Stimulated activated CD4-positive, alpha-beta T cell treated with anti-CD3 and anti-CD28 coated beads, TNF-alpha, amount 100 ng/mL, for 4 hours (primary cell): ENCODE measurements at places on chromosomes 2 and 18.

- no peak for DNase-seq
Observed at GRCh38 chr2:73007991-73008765, 63.3 kb downstream of the SFXN5 start.

GRCh38 chr2:179424571-179424970, 159.9 kb upstream of the SESTD1 start:
- DNase-seq = no peak

DNA sequence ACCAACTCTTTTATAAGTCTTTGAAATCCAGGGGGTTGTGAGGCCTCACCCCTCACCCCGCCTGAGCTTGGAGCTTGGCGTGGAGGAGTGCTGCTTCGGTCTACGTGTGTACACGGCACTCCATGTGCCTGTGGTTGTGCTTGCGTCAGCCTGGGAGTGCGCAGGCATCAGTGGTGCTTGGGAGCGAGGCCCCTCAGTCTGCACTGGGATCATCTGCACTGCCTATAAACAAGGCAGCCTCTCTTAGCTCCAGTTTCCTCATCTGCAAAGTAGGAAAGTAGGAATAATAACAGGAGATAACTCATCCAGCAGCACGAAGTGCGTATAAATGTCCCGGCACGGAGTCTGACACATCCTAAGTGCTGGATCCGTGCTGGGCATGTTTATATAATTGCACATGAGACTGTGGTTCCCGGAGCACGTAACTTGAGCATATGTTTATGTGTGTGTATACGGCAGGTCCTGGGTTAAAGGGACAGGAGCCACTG, 1.2 kb downstream of the GYPC start:
- no peak for DNase-seq

DNA sequence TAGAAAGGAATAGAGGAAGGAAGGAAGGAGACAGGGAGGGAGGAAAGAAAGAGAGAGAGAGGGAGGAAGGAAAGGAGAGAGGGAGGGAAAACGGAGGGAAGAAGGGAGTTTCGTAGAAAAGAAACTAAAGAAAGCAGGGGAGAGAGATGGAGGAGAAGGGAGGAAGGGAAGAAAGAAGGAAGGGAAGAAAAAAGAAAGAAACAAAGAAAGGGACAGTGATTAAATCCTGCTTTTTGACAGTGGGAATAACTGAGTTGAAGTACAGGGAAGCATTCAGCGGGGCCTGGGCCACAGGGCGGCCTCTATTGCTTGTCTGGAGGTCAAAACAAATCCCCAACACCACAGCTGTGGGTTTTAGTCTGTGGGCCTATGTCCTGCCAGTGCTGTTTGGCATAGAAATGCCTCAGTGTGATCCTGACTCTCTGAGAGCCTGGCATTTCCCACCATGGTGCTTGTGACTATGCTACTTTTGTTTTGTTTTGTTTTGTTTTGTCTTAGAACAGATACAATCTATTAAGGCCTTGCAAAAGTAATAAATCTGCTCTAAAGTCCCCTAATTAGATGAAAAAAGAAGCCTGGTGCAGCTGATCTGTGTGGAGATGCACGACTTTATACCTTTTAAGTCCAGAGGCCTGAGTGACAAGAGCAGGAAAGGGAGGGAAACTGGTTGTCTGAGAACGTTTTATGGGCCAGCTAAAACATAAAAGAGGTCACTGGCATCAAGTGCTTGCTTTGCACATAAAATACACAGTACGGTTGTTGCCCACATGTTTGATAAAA, 40.0 kb downstream of the IL1RL2 start:
- DNase-seq = no peak

GRCh38 chr2:45121236-45121927, 112.1 kb upstream of the SIX2 start:
- no peak for DNase-seq

DNA sequence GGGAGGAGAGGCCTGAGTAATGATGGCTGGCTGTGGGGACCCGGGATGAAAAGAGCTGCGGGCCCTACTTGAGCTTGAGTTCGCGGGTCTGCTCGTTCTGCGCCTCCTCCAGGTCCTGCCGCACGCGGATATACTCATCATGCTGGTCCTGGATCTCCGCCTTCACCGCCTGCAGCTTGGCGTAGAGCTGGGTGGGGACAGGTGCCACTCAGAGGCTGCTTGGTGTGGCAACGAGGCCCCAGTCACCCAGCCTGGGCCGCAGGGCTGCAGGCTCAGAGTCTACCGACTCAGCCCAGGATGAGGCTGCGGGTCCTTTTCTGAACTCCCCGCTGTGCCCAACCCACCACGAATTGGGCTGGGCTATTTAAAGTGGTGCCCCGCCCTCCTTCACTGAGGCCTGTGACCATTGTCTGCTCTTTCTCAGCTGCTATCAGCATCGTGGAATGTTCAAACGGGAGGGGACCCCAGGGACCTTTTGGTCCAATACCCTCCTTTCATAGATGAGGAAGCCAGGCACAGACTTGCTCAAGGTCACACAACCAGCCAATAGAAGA, 28.0 kb downstream of the KIF3C start:
- no peak for DNase-seq

DNA sequence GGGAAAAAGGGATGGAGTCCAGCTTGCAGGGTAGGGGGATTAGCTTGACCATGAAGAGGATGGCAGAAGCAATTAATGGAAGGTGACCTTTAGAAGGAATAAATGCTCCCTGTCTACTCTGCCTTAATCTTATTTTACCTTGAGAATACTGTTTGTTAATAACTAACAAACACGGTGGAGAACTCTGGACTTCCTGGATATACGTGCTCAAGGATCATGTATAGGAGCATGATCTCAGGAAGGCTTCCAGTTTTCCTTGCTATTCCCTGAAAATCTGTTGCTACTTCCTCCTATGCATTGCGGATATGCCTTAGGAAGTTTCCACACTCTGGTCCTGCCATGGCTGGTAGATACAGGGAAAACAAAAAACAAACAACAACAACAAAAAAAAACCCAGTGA, 44.8 kb upstream of the BCL11A start:
- no peak for DNase-seq

DNA sequence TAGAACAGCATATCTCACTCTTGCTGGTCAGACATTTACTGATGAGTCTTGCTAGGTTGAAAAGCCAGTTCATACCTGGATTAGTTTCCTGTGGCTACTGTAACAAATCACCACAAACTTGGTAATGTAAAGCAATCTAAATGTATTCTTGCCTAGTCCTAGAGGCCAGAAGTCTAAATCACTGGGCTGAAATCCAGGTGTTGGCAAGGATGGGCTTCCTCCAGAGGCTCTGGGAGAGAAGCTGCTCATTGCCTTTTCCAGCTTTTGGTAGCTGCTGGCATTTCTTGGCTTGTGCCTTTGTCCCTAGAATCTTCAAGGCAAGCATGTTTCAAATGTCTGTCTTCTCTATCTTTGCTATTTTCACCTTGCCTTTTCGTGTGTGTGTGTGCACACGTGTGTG, 62.3 kb upstream of the MAP4K3 start:
- DNase-seq = no peak

- no peak for DNase-seq
Observed at GRCh38 chr2:124193706-124194105, 168.6 kb downstream of the CNTNAP5 start.

- DNase-seq = no peak
Observed at GRCh38 chr2:62660582-62661262, 44.8 kb upstream of the EHBP1 start.

- DNase-seq = no peak
Observed at GRCh38 chr18:396251-396555, 104.3 kb downstream of the COLEC12 start.

GRCh38 chr2:232816657-232817056, 40.3 kb upstream of the KCNJ13 start:
- DNase-seq = no peak

DNA sequence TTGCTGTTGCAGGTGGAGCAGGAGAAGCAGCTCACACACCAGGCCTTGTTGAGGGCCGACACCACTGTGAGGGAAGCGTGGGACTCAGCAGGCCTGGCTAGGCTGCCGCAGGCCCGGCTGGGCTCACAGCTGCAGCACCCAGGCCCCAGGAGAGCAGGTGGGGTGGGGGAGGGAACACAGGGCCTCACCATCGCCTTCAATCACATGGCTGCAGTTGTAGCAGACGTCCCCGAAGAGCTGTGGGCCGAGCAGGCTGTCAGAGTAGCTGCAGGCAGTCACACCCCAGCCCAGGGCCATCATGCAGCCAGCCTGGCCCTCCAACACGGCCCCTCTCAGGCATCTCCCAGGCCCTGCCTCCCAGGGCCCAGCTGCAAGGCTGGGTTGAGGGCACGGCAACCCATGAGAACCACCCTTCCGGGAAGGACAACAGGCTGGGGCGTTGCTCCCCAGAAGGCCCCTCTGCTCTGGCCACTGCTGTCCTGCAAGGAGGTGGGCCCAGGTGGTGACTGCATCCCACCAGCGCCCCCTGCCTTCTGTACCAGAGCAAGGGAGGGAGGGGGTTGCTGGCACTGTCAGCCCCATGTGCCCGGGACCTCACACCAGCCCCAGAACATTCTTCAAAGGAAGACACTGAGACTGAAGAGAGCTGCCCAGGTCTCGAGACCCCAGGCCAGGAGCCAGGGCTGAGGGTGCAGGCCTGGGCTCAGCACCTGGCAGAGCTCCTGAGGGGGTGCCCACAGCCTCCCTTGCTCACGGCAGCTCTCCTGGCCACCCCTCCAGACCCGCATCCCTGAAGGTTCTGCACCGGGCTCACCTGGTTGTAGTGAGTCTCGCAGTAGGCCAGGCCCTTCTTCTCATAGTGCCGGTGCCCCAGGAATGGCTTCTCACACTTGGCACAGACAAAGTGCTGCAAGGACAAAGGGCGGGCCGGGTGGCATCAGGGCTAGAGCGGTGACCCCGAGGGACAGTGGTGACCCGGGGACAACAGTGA, 5.6 kb upstream of the GPR17 start:
- DNase-seq = no peak

DNA sequence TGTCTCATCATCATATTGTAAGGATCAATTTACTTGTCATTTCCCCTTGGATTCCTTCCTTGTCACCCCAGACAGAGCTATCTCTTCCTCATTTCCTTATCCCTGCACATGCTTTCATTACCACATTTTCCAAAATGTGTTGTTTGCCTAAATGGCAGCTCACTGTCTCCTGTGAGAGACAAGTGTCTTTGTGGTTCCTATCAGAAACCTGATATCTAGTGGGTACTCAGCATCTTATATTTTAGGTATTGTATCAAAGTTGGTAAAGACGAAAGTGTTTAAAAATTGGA, 896.0 kb upstream of the PIK3C3 start:
- DNase-seq = no peak

GRCh38 chr18:79423211-79424007, 27.7 kb downstream of the NFATC1 start:
- no peak for DNase-seq

DNA sequence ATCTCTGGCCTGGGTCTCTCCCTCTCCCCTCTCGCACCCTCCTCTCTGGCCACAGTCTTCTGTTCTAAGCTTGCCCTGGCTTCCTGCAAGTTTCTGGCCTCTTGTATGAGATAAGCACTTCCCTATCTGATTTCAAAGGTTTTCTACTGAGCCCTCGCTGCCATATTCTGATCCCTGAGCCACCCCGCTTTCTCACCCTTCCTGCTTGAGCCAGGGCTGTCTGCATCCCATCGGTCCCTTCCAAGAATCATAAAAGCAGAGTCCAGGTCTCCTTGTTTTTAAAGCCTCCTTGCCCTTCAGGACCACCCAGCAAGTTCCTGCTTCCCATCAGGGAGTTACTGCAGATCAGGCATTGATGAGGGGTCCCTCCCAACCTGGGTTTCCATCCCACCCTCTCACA, 110.2 kb downstream of the PRKCE start:
- no peak for DNase-seq

DNA sequence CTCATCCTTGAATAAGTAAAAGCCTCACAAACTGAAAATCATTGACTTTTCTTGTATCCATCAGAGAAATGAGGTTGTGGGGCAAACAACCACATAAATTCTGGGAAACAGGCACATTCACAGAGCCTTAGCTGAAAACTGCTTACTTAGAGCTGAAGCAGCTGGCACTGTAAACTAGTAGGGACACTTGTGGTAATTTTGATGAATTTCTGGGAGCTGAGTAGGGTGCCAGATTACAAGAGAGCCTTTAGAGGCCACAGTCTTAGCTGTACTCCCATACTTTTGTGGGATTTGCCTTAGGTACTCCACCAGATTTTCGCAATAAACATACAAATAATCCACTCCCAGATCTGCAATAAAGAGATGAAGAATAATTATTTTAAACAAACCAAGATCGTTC, 315.2 kb downstream of the TMX3 start:
- no peak for DNase-seq

GRCh38 chr18:46445522-46446313, 211.3 kb downstream of the LOXHD1 start:
- DNase-seq = no peak

- no peak for DNase-seq
Observed at GRCh38 chr2:218877891-218878290, 2.8 kb upstream of the WNT10A start.

- DNase-seq = no peak
Observed at GRCh38 chr2:69340101-69340775, 46.8 kb downstream of the GFPT1 start.

DNA sequence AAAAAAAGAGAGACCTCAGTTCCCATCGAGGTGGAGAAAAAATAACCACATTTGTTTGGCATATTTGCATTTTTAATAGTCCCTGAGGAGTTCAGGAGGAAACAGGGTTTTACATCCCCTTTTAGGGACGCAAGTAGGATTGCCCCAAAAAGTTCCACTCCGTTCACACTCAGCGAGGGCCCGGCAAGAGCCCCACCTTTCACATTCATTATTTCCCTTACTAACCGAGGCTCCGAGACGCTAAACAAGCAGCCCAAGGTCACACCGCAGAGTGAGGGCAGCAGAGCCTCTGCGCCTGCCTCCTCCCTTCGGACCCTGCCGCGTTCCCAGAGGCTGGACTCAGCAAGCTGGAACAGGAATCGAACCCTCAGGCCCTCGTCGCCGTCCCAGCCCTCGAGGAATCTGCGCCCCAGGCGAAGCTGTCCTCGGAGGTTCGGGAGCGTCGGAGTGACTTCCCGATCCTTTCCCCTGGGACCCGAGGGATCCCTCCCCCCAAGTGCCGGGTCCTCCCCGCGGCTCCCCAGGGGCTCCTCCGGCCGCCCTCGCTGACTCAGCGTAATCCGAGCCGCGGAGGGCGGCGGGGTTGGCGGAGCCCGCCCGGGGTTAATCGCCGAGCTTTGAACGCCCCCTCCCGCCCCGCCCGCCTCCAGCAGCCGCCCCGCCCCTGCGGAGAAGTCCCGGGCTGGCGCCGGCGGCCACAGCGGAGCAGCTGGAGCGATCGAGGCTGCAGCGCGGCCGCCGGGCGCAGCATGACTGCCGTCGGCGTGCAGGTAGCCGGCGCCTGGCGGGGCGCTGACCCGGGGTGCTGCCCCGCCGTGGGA, at the start of gene TMEM37:
Gene TMEM37, plus strand, starts transcription at position 700 of the 821 bp plus-strand sequence. Its CDS starts 50 bp downstream, at position 750.
- no peak for DNase-seq

- no peak for DNase-seq
Observed at GRCh38 chr18:77366067-77366719, 116.5 kb downstream of the GALR1 start.
